ENCODE measurements at places on chromosomes 2 and 18.

DNA sequence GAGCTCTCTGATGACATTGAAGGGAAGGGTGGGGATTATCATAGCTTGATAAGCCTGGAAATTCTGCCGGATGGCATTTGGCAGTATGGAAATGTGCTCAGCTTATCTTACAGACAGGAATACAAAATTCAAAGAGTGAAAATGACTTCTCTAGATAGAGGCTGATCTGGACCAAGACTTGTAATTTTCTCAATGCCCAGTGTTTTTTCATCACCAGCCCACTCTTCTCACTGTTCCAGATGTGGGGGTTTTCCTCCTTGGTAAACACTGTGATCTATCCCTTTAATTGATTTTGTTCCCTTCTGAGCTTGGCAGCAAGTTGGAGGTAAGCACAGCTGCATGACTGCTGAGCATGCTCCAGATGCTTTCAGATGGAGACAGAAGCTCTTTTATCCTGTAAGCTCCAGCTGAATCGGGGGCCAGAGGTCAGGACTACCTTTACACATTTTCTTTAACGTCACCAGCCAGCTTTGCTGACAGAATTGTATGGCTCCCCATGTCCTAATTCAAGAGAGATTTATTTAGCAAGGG is 287.4 kb upstream of the TCF4 start:
- DNase-seq, result no peak

- DNase-seq, result peak; percentile 84
These were observed 238.2 kb upstream of the RBBP8 start for GRCh38 chr18:22694954-22695353.

- no peak for DNase-seq
These were observed 313.7 kb downstream of the SATB2 start for GRCh38 chr2:199144036-199144435.

GRCh38 chr2:170362871-170363631 is 185.1 kb downstream of the MYO3B start:
- no peak for DNase-seq

- no peak for DNase-seq
These were observed 471.9 kb upstream of the TNP1 start for GRCh38 chr2:217331523-217332416.

DNA sequence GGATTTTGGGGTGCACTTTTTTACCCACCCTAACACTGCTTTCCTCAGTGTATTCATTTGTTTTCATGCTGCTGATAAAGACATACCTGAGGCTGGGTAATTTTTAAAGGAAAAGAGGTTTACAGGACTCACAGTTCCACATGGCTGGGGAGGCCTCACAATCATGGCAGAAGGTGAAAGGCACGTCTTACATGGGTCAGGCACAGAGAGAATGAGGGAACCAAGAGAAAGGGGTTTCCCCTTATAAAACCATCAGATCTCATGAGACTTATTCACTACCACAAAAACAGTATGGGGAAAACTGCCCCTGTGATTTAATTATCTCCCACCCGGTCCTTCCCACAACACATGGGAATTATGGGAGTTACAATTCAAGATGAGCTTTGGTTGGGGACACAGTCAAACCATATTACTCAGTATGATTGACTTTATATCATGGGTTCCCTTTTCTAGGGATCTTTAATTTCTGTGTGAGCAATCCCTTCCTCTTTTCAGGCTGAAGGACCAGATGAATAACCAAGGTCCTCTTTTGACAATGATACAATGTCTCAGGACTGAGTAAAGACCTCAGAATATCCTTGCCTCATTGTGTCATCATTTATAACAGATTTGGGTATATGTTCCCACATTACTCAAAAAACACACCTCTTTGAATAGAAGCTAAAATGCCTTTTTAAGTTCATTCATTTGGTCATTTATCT is 100.1 kb upstream of the TRIB2 start:
- DNase-seq, result no peak

DNA sequence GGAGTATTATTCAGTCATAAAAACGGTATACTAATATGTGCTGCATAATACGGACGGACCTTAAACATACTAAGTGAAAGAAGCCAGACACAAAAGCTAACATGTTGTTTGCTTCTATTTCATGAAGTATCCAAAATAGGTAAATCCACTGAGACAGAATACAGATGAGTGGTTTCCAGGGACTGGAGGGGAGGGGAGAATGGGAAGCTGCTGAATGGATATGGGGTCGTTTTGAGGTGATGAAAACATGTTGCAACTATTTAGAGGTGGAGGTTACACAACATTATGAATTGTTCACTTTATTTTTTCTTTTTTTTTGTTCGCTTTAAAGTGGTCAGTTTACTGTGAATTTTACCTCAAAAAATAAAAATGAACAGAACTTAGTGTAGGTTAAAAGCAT is 52.9 kb downstream of the RAB10 start:
- DNase-seq, result no peak

- no peak for DNase-seq
These were observed 189.5 kb downstream of the TFCP2L1 start for GRCh38 chr2:121095257-121096080.

GRCh38 chr2:176124947-176125771 is 2.6 kb downstream of the HOXD9 start:
- no peak for DNase-seq

GRCh38 chr2:7014174-7014640 is 97.0 kb downstream of the RNF144A start:
- DNase-seq, result no peak

DNA sequence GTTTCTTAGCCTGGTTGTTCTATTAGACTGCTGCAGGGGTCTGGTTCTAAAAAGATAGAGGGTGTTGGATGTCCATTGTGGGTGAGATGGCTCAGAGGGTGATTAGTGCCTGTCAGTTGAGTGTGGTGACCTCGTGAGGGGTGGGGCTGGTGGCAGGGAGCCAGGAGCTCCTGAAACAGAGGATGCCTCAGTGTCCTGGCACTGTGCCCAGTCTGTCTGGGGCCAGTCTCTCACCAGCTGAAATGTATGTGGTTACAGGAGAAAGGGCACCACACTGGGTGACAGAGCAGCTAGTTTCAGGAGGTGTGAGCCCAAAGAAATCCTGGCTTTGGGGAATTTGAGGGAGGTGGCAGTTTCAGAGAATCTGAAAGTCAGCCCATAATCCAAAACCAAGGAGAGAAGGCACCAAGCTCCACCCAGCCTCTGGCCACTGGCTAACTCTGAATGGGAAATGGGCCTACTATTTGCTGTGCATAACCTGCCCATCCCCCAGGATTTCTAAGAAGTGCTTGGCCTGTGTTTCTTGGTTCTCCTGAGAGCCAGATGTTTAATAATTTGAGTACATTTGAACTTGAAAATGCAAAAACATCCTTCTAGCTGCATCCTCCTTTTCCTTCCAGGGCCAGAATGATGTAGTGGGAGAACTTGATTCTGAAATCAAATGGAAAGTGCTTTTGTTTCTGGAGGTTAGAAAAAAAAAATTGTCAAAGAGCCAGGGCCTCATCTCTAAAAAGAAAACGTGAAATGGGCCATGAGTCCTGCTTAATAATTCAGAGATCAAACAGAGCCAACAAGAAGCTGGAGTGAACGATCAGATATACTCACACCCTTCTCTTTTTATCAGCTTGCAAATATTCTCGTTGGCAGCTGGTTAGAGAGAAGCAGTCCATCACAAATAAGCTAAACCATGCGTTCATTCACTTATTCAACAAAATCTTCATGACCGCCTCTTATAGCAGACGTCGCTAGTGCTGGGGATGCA is 92.3 kb downstream of the B3GNT2 start:
- no peak for DNase-seq

Data from tibial artery (tissue), 4 donors.